ENCODE measurements at places on chromosomes 4 and X.

DNA sequence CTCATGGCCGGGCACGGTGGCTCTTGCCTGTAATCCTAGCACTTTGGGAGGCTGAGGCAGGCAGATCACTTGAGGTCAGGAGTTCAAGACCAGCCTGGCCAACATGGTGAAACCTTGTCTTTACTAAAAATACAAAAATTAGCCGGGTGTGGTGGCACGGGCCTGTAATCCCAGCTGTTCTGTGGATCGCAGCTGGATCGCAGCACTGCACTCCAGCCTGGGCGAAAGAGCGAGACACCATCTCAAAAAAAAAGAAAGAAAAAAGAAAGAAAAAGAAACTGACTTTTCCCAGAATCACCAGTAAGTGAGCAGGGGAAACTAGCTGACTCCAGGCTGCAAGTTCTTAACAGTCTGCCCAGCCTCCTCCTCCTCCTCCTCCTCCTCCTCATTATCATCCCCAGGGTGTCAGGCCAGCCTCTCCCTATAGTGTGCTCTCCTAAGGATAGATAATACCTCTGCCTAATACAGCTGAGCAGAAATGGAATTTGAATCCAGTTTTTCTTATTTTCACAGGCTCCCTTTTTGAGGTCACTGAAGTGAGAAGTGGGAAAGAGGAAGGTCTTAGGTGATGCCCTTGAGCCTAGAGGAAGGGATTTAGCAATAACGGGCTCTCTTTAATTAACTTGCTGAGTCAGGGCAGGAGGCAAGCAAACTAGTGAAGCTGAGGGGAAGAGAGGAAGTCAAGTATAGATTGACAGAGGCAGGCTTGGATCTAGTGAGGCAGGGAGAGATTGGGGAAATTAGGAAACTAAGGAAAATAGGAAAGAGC, 11.8 kb upstream of the ELF2 start:
- DNase-seq: peak; percentile 33

DNA sequence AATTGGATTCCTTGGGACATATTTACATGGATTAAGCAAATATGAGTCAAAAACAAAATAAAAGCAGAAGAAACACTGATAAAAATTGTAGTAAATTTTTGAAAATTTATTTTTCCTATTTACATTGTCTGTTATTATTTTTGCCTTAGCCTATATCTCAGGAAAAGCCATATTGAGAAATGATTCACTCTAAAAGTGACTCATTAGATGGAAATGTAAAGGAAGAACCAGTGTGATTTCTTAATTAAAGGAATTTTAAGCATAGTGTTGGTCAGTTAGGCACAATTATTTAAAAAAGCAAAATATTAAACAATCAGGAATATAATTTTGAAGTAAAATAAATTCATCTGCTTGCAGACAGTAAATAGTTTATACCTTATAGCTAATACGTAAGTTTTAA, 167.4 kb upstream of the NAP1L5 start:
- no peak for DNase-seq

DNA sequence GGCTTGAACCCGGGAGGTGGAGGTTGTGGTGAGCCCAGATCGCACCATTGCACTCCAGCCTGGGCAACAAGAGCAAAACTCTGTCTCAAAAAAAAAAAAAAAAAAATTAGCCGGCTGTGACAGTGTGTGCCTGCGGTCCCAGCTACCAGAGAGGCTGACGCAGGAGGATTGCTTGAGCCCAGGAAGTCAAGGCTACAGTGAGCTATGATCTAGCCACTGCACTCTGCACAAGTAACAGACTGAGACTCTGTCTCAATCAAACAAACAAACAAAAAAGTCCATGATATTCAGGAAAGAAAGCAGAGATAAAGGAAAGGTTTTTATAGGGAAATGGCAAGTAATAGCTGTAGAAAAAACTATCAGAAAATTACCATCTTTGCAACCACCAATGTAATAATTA, 2.1 kb upstream of the LAGE3 start:
- no peak for DNase-seq

GRCh38 chr4:78610546-78611214, 59.1 kb downstream of the ANXA3 start:
- DNase-seq: no peak

GRCh38 chrX:100379388-100379986, 30.6 kb downstream of the PCDH19 start:
- no peak for DNase-seq

GRCh38 chrX:31136144-31136611, 64.3 kb upstream of the FTHL17 start:
- DNase-seq: no peak

DNA sequence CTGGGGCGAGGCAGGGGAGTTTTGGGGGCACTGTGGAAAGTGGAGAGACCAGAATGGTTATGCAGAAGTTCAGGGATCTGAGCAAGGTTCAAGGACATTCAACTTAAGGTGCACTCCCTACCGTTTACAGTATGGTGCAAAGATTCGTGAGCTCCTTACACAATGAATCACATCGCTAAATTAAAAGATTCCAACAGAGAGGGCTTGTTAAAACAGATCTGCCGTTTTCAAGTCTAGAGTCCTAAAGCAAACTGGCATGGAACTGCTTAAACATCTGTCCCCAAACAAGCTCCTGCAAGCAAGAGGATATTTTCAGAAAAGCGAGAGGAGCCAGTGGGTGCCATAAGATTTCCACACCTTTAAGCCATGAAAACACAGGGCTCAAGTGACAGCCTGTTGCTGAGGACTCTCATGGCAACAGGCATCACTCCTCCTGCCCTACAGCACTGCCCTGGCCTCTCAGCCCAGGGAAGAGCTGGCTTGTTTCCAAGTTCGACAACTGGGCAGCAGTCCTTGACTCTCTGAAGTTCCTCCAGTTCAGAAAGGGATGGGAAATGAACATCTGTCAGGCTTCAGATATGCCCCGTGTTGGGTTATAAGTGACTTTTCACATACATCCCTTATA, 10.0 kb downstream of the FAM184B start:
- DNase-seq: no peak

GRCh38 chr4:26433556-26433955, 56.7 kb downstream of the CCKAR start:
- DNase-seq: no peak

- no peak for DNase-seq
Measured at GRCh38 chr4:102546635-102547034, 45.5 kb downstream of the NFKB1 start.

DNA sequence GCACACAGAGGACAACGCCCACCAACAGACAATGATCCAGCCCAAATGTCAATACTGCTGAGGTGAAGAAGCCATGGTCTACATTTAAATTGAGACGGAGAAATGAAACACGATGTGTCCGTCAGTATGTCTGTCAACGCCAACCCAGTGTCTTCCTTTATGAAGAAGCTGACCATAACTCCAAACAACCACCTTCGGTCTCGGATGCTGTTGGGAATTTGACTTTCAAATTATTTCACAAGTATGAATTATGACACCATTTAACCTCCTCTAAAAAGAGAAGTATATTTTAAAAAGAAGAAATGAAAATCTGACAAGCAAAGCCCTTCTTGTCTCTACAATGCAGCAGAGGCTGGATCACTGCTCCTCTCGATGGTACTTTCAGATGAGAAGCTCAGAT, 123.7 kb upstream of the MAP3K15 start:
- no peak for DNase-seq

DNA sequence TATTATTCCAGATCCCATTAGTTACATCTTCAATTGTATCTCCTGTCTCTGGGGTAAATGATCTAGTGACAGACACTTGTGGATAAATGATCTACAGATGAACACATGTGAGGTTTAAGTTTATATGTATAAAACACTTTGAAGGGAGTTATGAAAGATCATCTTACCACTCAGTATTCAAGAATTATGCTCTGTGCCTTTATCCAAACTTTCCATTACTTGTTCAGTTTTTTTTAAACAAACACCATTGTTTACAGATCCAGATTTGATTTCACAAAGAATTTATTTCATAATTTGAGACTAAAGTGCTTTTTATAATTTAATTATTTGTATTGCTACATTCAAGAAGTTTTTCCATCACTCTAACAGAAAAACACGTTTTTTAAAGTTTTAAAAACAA, 142.5 kb downstream of the HHIP start:
- no peak for DNase-seq

DNA sequence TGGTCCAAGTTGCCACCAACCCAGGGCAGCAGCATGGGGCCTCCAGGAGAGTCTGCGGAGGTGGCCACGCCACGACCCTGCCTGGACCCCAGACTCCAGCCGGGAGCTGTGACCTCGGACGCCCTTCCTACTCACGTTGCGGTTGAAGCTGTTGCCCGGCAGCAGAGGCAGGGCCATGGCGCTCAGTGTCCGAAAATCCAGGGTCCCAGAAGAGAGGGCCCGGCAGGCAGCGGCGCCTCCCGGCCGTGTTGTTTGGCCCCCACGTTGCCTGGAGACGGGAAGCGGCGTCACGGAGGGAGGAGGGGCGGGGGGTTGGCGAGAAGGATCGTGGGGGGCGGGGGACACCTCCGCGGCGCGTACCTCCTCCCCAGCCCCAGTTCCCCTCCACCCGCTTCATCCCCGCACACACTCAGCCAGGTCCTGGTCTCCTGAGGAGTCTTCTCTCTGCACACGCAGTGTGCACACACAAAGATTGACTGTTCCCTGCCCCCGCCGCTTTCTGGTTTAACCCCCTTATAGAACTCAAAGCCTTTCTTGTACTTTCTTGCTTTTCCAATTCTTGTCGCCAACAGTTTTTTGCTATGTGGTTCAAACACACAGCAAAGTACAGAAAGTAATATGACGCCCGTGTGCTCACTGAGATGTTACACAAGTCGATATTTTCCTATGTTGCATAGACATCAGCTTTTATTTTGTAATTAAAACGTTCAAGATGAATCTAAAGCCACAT, at the start of gene EFHC2:
EFHC2 (minus strand) TSS at position 261 of the 730 bp plus-strand sequence; CDS start at position 177, 84 bp downstream.
- DNase-seq: peak; percentile 80

DNA sequence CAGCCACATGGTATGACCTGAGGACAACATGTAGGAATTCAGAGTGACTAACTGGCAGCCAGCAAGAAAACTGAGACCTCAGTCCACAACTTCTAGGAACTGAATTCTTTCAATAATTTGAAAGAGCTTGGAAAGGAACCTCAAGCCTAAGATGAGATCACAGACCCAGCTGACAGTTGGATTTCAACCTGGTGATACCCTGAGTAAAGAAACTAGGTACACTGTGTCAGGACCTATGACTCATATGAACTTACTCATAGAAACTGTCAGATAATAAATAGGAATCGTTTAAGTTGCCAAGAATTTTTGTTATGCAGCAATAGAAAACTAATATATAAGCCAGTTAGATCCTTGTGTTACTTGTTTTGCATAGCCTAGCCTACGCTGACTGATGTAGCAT, 102.4 kb upstream of the DCAF12L1 start:
- DNase-seq: no peak

- no peak for DNase-seq
Measured at GRCh38 chr4:16056681-16057385, 27.0 kb downstream of the PROM1 start.

GRCh38 chrX:78653118-78653822, 5.9 kb downstream of the RTL3 start:
- DNase-seq: no peak

- no peak for DNase-seq
Measured at GRCh38 chr4:169205075-169205743, 65.5 kb downstream of the SH3RF1 start.

DNA sequence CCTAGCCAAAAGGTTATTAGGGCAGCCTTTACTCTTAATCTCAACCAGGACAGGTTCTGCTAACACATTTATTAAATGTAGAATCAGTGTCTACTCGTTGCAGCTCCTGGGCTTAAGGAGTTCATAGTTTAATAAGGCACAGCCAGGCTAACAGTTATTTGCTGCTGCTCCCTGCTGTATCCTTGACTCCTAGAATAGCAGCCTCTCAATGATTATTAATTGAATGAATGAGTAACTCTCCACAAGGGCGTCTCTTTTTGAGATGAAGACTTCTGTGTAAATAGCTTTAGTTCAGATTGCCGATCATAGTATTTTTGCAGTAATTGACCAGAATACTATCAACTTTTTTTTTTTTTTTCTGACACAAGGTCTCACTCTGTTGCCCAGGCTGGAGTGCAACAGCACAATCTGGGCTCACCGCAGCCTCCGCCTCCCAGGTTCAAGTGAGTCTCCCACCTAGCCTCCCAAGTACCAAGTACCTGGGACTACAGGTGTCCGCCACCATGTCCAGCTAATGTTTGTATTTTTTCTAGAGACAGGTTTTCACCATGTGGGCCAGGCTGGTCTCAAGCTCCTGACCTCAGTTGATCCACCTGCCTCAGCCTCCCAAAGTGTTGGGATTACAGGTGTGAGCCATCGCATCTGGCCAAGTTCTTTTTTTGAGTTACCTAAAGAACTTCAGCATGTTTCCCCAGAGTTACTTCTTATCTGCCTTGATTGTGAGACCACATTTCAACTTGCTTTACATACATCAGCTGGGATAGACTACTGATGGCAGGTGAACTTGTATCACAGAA, 2.9 kb downstream of the UGDH start:
- no peak for DNase-seq

GRCh38 chr4:75505630-75506029, 8.6 kb downstream of the RCHY1 start:
- DNase-seq: no peak

GRCh38 chr4:148653681-148654080, 211.5 kb upstream of the NR3C2 start:
- no peak for DNase-seq

- no peak for DNase-seq
Measured at GRCh38 chr4:65661471-65661870, 8.8 kb downstream of the EPHA5 start.

DNA sequence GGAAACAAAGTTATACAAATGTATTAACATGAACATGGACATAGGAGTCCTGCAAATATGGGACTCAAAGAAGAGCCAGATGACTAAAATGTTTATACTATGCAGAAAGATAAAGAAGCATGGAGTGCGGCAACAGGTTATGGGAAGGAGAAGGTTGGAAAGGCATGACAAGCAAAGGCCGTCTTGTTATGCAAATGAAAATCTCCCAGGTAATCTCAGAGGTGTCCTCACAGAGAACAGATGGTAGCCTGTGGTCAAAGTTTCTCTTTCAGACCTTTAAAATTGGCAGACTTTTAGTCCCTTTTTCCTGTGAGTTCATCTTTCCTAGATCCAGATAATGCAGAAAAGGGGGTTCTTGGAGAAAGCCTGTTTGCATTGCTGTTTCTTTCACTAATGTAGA, 116.4 kb upstream of the BEND4 start:
- DNase-seq: no peak

DNA sequence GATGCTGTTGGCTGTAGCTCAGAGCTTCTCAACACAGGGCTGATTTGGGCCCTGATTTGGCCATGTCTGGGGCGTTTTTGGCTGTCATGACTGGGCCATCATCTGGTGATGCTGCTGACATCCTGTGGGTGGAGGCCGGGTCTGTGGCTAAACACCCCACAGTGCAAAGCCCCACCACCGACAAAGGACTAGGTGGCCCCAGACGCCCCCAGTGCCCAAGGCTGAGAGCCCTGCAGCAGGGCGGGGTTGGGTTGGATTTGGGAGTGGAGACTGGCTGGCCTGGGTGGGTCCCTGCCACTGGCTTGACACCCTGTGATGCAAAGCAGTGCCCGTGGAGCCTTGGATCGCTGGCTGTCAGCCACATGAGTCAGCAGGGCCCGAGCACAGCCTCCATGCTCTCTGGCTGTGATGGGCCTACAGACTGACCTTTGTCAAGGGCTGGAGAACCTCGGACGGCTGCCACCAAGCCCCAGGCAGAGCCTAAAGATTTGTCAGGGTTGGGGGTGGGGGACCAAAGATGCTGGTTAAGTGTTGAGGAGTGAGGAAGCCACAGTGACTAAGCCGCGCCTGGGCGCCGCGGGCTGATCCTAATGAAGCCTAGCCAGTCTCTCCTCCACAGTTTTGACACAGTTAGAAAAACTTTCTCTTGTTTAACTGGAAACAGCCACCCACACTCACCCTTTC, 28.3 kb downstream of the CYTL1 start:
- no peak for DNase-seq

All from CD4-positive, alpha-beta T cell treated with Interleukin-1 beta for 1 hour (primary cell).